ENCODE measurements at places on chromosomes 3 and 15.

DNA sequence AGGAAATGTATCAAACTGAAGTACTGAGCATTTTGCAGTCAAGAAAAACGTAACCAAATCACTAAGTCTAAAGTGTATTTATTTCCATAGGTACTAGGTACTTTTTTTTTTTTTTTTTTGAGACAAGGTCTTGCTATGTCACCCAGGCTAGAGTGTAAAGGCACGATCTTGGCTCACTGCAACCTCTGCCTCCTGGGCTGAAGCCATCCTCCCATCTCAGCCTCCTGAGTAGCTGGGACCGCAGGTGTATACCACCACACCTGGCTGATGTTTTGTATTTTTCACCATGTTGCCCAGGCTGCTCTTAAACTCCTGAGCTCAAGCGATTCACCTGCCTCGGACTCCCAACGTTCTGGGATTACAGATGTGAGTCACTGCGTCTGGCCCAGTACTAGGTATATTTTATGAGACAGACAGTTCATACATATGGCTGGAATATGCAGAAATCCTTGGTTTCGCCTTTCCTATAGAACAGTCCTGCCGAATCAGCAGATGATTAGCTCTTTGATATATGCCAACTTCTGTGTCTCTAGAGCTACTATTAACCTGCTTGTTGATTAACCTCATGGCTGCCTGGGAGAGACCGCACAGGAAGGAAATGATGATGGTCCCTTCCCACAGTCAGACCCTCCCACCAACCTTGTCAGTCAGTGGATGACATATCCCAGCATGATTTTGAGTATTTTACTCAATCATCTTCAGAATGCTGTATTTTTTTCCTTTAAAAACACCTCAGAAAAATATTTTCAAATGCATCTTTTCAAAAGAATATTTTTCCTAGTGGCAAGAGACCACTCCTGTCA, 32.3 kb downstream of the TMOD3 start:
- DNase-seq, result no peak

DNA sequence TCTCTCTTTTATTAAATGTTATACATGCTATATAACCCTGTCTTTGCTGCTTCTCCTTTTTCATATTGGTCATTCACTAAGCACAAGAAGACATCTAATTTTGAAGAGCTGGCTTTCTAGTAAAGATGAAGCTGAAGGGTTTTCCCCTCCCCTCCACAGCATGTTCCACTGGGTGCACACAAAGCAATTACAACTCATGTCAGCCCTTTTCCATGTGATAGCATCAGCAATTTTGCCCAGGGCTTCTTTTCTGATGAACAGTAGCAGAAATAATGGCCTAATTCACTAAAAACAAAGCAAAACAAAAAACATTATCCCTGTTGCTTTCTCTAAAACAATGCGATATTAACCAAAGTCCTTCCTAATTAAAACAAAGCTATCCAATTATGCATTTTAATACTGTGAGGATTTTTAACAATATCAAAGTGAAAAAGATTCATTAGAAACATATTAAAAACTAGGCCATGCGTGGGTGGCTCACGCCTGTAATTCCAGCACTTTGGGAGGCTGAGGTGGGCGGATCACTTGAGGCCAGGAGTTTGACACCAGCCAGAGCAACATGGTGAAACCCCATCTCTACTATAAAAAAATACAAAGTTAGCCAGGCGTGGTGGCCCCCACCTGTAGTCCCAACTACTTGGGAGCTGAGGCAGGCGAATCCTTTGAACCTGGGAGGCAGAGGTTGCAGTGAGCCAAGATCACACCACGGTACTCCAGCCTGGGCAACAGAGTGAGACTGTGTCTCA, 12.2 kb upstream of the PIK3R4 start:
- DNase-seq, result no peak

DNA sequence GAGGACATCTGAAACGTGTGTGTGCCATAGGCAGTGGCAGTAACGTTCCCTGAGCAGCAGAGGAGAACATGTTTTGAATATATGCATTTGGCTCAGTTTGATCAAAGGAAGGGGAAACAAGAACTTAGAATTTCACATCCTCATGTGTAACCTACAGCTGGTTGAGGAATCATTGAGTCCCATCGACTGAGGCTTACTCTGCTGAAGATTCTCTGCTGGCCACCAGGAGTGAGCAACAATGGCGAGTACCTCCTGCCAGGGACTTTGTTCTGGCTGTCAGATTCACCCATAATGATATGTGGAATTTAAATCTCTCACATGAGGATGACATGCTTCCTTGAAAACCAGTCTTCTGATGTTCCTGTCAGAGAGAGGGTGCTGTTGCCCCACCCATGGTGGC, 21.3 kb downstream of the GORASP1 start:
- no peak for DNase-seq

GRCh38 chr3:140351466-140351865, 326.4 kb upstream of the TRIM42 start:
- no peak for DNase-seq

DNA sequence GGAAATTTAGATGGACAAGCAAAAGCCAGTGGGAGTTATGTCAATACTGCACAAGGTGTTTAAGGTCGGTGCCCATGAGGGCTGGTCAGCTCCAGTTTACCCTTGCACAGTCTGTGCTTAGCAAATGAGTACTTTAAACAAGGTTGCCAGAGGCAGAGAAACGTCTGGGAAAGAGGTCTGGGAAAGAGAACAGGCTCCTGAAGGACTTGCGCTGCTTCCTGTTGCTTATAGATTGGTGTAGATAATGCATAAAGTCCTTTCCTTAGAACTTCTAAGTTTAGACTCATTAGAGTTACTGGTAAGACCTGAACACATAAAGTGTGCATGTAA, 162.6 kb upstream of the P2RY1 start:
- no peak for DNase-seq

GRCh38 chr3:185935465-185936272, 2.1 kb downstream of the TRA2B start:
- DNase-seq, result no peak

GRCh38 chr15:101105059-101105891, 146.6 kb downstream of the CHSY1 start:
- DNase-seq, result no peak

DNA sequence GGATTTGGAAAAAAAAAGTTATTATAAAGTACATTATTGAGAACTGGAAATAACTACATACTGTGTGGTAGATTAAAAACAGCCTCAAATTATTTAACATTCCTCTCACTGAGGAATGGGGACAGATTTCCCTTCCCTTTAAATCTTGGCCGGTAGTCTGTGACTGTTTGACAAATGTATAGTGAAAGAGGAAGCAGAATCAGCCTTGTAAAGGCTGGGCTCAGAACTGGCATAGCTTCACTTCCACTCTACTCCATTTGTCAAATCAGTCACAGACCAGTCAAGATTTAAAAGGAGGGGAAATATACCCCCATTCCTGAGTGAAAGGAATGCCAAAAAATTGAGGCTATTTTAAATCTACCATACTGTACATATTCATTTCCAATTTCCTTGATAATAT, 18.2 kb upstream of the B4GALT4 start:
- no peak for DNase-seq

DNA sequence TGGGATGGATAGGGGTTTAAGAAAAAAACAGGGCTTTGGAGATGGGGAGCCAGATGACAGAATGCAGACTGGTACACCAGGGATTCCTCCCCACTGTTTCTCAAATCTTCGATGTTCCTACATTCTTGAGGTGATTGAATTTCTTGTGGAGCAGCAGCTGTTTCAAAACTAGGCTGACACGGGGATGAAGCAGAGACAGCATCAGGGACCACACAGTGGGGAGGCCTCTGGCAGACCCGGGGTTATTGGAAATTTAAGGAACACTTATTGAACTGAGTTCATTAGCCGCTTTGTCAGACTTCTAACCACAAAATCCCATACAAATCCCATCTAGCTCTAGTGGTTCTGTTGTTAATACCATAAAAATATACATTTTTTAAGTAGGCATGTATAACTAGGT, 621.4 kb upstream of the GBE1 start:
- DNase-seq, result no peak

- DNase-seq, result no peak
Observed at GRCh38 chr3:99562990-99563607, 75.3 kb upstream of the COL8A1 start.

- no peak for DNase-seq
Observed at GRCh38 chr15:65837301-65838294, 31.7 kb upstream of the RAB11A start.

GRCh38 chr3:42501681-42502428, 588 bp upstream of the VIPR1 start:
- no peak for DNase-seq

GRCh38 chr3:4078903-4079302, 224.3 kb upstream of the SETMAR start:
- DNase-seq, result no peak

DNA sequence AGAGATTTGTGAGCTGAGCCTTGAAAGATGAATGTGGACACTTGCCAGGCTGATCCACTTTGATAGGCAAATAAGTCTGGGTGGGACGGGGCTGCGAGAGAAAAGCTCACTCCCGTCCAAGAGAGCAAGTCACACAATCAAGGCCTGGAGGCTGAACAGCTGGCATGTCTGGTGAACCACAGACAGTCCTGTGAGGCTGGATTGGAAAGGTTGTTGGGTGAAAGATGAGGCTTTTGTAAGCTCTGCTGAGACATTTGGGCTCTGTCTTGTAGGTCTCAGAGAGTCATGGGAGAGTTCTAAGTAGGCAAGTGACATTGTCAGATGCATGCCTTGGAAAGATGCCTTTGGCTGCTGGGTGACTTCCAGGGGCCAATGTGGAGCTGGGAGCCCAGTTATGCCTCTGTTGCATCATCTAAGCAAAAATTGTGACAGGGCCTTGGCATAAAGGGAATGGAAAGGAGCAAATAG, 38.5 kb downstream of the RPLP1 start:
- no peak for DNase-seq

- DNase-seq, result no peak
Observed at GRCh38 chr15:52039925-52040781, 21.1 kb downstream of the MAPK6 start.

GRCh38 chr15:71678191-71678590, 132.2 kb upstream of the NR2E3 start:
- no peak for DNase-seq

DNA sequence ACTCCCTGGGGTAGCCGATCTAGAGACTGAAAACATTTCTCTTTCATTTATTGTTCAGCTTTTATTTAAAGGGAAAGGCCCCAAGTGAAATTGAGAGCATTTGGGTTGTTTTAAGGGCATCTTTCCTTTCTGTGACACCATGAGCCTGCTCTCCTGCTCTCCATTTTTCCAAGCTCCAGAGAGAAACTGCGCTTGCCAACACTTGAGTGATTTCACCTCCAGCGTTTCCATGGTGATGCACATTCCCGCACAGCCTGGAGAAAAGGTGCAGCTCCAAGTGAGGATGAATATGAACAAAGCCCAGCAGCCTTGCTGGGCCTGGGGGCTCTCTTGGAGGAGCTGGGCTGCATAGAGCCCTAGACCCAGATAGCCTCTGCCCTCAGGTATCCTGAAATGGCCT, 159.2 kb upstream of the PPP2R3A start:
- no peak for DNase-seq

DNA sequence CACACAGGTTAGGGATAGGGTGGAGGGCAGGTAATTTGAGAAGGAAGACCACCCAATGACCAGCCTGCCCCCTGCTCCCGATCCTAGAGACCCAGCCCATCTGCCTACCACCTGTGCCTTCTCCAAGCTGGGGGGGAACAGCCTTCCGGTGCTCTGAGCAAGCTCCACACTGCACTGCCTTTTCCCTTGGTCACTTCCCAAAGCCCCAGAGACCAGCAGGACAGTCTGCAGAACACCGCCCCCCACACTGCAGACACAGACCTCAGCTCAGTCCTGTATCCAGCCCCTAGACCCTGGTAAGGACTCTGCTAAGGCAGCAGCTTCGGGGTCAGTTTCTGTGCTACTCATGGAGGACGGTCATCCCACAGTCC, 156.9 kb downstream of the MEGF11 start:
- DNase-seq, result no peak

DNA sequence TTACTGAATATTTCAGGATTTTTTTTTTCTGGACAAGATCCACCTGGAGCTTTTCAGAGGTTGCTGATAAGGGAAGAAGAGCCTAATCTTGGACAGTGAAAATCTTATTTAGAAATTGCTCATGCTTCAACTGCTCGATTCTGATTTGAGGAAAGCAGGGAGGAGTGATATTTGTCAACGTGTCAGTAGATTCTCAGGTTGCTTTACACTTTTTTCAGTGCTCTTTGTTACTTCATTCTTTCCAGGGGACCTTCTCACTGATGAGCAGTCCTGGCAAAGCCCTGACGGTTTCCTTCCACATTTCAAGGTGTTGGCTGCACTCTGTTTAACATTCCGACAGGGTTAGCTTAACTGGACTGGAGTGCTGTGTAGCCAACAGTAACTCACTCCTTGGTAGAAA, 24.1 kb upstream of the RARB start:
- DNase-seq, result no peak

Data from NCI-H187 (cell line).